ENCODE measurements at places on chromosomes 7 and 10.

DNA sequence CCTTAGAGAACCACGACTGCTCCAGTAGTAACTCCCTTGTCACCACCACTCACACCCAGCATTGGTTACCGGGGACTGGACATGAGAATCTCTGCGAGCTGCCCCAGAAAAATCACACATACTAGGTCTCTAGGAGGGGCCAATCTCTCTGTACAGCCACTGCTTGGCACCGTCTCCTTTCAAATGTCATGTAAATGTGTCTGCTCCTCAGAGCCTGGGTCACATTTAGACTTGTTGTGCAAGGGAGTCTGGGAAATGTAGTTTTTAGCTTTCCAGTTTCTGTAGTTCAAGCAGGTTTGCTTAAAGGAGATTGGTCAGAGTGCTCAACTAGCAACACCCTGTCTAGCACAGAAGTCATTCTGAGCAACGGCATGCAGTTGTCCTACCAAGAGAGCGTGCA, 60.0 kb downstream of the CHN2 start:
- no peak for DNase-seq

DNA sequence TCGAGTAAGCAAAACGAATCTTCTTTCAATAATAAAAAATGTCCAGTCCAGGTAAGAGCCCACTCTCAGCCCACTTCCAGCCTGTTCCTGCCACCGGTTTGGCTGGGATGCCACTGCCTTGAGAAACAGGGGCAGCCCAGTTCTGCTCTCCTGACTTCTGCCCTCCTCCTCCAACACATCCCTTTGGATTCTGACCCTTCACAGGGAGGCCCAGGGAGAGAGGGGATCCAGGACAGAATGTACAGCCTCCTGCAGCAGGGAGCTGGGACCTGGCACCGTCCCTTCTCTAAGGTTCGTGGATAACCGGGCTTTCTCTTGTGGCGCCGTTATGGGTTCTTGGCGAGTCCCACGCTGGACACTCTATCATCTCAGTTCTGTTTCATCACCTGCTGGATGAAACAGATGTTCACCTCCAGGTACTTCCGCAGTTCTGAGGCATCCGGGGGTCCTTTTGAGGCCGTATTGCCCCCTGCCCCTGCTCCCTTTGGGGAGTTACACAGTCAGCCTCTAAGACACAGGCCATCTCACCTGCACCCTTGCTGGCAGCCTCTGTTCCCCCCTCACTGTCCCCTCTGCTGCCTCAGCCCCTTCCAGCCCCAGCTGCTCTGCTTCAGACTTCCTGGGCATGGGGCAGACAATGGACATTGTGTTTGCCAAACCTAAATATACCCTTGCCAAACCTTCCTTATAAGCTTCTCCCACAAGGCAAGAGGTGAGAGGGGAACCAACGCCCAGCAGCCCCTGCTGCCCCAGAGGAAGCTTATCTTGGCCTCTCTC, 203.8 kb upstream of the ZMIZ1 start:
- no peak for DNase-seq

- no peak for DNase-seq
Observed at GRCh38 chr7:5470167-5470532, 46.5 kb upstream of the TNRC18 start.

GRCh38 chr10:115949282-115949844, 323.6 kb downstream of the GFRA1 start:
- no peak for DNase-seq

- no peak for DNase-seq
Observed at GRCh38 chr7:120394595-120394994, 121.6 kb downstream of the KCND2 start.

- DNase-seq = no peak
Observed at GRCh38 chr7:39664057-39664456, 40.7 kb downstream of the RALA start.

- DNase-seq = no peak
Observed at GRCh38 chr7:80347173-80347572, 164.7 kb downstream of the GNAT3 start.

GRCh38 chr10:131021246-131021895, 290.1 kb downstream of the TCERG1L start:
- DNase-seq = no peak

- no peak for DNase-seq
Observed at GRCh38 chr10:72503694-72504438, 122.0 kb downstream of the MICU1 start.
